ENCODE measurements at places on chromosomes 6 and 20.

DNA sequence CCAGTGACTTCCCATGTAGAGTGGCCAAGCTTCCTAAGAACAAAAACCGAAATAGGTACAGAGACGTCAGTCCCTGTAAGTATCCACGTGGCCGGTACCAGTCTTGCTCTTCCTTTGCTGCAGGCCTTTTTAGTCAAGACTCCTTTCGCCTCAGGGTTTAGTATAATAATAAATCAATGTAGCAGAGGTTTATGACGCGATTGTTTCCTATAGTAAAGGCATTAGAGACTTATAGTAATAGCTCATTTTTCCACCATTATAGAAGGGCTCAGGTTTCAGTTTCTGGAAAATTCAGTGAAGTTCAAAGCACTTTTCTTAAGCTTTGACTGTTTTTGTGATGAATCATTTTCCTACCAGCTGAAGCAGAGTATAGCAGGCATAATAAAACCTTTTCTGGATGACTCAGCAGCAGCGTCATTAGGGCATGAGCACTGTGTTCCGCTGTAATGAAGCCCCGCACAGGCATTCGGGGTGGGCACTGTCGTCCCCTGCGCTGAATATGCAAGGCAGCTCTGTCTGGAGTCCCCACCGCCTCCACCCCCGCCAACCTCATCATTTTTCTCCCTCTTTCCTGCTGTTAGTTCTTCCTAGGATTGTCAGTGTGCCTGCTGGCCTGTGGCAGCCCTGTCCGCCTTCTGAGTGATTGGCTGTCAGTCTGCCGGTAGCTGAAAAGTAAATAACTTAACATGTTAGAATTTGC is 51.3 kb downstream of the PTPN1 start:
- DNase-seq: peak; percentile 93

- peak; percentile 10 for DNase-seq
Measured at GRCh38 chr6:53032849-53033248, 32.4 kb upstream of the FBXO9 start.

DNA sequence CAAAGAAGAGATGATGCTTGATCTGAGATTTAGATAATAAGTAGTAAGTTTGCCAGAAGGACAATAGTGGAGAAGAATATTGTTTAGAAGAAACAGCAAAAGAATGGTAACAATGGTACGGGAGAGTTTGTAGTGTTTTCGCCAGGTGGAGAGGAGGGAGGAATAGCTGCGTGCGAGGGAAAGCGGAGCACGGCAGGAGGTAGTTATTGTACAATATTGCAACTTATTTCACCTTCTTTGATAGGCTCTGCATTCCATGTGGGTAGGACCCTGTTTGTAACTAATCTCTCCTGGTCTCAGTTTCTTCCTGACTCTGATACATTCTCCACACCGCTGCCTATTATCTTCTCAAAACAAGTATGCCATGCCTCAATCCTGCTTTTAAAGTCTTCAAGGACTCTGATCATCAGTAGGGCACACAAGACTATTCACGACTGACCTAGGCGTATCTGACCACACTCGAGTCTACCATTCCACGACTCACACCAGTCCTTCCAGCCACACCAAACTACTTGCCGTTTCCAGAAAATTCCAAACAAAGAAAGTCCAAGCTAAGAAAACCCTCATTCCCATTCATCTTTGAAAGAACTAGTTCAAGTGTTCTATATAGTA is 1.1 kb downstream of the PPIL4 start:
- DNase-seq: peak; percentile 2

DNA sequence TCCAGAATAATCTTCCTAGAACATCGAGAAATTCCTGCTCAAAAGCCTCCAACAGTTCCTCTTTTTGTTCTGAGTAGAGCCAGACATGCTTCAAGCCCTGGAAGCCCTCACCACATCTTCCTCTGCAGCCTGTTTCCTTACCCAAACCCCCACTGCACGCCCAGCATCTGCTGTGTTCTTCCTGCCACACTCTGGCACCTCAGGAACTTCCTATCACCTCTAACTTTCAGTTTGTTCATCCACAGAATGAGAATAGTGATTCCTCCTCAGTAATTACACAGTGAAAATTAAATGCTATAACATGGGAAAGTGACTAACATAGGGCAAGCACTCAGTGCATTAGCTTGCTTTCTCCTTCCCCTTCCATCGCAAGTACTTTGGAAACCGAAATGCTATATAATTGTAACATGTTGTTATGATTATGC is 26.3 kb downstream of the C6orf89 start:
- no peak for DNase-seq

DNA sequence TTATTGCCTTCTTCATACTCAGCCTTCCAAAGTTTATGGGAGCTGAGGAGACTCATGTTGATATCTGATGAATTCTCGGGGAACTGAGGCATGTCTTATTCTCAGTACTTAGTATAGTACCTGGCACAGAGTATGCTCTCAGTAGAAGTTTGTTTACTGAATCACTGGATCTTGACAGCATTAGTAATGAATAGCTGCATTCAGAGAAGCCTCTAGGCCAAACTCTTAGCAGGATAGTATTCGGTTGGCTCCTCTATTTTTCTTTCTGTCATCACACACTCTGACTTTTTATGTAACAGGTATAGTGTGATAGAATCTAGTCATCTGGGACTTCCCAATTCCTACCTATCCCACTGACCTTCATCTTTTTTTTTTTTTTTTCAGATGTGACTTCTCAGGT is 566.4 kb upstream of the MAN1A1 start:
- peak; percentile 62 for DNase-seq

- peak; percentile 34 for DNase-seq
Measured at GRCh38 chr6:1527073-1527457, 82.7 kb upstream of the FOXC1 start.

GRCh38 chr6:12578751-12579150 is 137.8 kb upstream of the PHACTR1 start:
- DNase-seq: peak; percentile 94

DNA sequence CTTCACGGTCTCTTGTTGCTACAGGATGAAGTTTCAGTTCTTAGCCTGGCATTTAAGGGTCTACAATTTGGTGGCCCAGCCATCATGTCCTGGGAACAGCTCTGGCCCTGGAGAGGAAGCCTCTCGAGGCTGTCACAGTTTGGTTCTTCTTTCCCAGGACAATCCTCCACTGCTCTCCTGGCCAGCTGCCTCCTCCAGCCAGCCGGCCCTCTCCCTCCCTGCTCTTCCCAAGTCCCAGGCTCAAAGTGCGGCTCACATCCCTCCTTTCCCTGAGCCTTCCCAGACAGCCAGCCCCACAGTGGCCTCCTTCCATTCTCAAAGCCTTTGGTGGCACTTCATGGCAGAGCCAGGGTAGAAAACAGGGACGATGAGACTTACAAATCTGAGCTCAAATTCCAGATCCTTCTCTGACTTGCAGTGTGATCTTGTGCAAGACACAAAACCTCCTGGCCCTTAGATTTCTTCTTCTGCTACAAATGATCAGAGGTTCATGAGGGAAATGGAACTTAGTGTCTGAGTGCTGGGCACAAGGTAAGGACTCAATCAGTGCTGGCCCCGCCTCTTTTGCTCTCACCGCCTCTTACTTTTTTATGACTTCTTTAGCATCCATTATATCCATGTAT is 223.8 kb upstream of the ECI2 start:
- peak; percentile 12 for DNase-seq

GRCh38 chr6:35302604-35303241 is 5.1 kb downstream of the DEF6 start:
- DNase-seq: peak; percentile 92

GRCh38 chr20:21259346-21259745 is 43.8 kb upstream of the XRN2 start:
- DNase-seq: no peak

DNA sequence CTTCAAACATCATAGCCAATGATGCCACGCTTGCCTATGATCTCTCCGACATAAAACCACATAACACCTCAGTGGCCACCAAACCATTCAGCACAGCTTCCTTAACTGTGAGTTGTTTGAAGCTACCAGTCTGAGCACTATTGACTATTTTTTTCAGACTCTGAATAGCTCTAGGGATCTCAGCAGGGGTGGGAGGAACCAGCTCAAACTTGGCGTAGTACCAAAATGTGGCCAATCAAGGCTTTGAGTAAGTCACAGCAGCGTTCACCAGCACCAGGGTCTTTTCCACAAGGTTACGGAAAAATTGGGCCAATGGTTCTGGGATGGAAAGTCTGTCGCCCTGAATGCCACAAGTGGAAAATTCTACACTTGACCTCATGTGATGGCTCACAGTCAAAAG is 70.6 kb downstream of the SMPDL3A start:
- DNase-seq: no peak

GRCh38 chr6:23349521-23350147 is 776.4 kb upstream of the NRSN1 start:
- DNase-seq: peak; percentile 96

DNA sequence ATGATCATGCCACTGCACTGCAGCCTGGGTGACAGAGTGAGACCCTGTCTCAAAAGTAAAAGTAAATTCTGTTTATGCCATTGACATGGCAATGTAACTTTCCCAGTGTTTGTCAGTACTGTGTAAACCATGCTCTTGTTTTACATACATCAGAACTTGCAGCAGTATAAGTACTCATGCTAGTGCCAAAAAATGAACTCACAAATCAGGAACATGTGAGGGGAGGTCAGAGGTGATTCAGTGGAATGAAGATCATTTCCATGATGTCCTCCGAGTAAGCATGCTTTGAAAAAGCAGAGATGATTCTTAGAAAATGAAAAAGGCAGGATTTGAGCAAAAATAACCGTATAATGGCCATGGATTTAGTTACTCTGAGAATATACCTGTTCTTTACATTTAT is 81.9 kb downstream of the ANKS1A start:
- DNase-seq: no peak

- DNase-seq: no peak
Measured at GRCh38 chr20:63404129-63405085, 43.3 kb upstream of the CHRNA4 start.

- no peak for DNase-seq
Measured at GRCh38 chr6:156645097-156645496, 132.1 kb upstream of the ARID1B start.

DNA sequence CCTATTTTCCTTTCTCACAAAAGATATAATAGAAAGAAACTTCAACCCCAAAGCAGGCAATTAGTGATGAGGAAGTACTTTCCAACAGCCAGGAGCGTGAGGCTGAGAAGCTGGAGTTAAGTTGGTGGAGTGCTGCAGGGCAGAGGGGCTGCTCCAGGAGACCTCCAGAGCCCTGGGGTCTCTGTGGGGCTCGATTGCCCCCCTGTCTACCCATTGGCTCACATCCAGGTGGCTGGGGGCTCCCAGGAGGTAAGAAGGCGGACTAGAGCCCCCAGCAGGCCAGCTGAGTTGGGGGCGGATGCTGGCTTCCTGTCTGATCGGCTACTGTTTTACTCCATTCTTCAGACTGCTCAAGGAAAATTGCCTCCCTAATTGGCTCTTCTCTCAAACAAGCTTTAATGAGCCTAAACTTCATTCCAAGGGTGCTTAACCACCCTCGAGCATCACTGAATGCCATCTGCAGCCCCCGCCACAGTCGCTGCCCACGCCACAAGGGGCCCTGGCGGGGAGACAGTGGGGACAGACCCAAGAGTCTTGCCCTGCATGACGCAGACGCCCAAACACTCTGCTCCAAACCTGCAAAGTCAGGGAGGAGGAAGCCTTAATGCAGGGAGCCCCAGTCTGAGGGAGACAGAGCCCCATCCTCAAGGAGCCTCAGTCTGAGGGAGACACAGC is 78.6 kb downstream of the MDGA1 start:
- DNase-seq: no peak

- DNase-seq: peak; percentile 28
Measured at GRCh38 chr20:56433880-56434255, 21.8 kb downstream of the CASS4 start.

GRCh38 chr20:52242237-52243230 is 51.0 kb upstream of the ZFP64 start:
- peak; percentile 9 for DNase-seq

DNA sequence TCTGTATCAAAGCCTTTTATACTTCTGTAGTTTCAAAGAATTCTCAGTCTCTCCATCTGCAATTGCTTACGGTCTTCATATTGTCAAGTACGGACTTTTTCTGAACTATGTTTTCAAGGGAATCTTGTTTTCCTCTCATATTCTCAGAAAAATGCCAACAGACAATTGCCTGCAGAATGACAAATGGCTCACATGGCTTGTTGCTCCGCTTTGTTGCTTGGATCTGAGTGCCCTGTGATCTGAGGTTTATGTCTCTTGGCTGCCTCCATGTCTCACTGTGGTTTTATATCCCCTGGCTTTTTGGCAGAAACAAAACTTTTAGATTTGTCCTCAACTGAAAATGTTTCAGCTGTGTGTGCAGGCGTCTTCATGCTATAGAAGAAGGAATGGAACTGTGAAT is 285.4 kb upstream of the CHD6 start:
- DNase-seq: no peak

DNA sequence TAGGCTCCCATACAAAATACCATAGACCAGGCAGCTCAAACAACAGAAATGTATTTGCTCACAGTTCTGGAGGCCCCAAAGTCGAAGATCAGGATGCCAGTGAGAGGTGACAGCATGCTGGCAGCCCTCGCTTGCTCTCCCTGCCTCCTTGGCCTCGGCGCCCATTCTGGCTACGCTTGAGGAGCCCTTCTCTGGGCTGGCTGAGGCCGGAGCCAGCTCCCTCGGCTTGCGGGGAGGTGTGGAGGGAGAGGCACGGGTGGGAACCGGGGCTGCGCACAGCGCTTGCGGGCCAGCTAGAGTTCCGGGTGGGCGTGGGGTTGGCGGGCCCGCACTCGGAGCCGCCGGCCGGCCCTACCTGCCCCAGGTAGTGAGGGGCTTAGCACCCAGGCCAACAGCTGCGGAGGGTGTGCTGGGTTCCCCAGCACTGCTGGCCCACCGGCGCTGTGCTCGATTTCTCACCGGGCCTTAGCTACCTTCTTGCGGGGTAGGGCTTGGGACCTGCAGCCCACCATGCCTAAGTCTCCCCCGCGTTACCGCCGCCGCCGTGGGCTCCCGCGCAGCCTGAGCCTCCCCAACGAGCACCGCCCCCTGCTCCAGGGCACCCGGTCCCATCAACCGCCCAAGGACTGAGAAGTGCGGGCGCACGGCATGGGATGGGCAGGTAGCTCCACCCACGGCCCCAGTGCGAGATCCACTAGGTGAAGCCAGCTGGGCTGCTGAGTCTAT is 32.6 kb upstream of the SERPINB9 start:
- no peak for DNase-seq

GRCh38 chr6:20013066-20013861 is 176.1 kb downstream of the ID4 start:
- no peak for DNase-seq

- DNase-seq: no peak
Measured at GRCh38 chr6:84606860-84607259, 157.5 kb downstream of the TBX18 start.

Measured in epithelial cell of esophagus (primary cell).